Hypothalamus (tissue), 51 donors: ENCODE measurements at places on chromosomes 5 and 9.

DNA sequence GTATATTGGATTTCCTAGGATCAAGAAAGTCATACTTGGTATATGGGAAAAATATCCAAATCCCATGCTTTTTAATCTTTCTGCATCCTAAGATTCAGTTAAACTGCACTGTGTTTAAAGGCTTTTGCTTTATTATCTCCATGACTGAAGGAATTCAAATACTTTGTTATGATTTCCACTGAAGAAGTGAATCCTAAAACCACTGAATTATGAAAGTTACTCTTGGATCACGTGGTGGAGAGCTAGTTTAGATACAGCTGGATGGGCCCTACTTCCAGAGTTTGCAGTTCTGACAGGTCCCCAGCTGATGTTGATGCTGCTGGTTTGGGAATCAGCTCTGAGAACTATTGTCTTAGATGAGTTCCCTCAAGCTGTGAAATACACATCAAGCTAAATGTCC, 5.0 kb downstream of the DAB2 start:
- no peak for DNase-seq

GRCh38 chr5:27171761-27172261, 133.4 kb upstream of the CDH9 start:
- no peak for DNase-seq

DNA sequence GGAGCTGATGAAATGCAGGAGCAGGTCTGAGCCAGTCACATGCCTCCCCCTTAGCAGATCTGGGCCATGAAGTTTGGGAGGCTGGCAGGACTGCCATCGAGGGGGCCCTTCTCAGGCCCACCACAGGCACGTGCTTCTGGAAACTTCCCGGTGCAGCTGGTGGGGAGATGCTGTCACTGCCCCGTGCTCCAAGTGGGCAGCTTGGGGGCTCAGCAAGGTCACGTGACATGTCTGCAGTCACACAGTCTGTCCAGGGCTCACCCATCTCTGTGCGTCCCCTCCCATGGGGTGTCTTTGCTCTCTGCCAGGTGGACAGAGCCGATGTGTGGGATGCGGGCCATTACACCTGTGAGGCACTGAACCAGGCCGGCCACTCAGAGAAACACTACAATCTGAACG, 79.4 kb upstream of the ASS1 start:
- no peak for DNase-seq

DNA sequence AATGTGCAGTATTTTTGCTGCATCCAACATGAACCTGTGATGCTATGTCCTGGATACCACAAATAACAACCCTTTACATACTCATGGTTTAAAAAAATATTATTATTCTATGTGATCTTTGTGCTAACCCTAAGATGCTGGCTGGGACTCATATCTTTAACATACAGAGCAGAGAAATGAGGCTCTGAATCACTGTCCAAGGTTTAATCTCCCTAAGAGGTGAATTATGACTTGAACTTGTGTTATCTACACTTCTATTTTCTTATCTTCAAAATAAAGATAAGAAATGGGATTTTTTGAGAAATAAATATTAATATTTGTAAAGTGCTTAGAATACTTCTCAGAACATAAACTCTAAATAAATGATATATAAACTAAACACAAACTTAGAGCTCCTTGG, 68.8 kb upstream of the GRIA1 start:
- DNase-seq = no peak

- DNase-seq = no peak
Observed at GRCh38 chr9:77952635-77953328, 78.8 kb downstream of the GNAQ start.

DNA sequence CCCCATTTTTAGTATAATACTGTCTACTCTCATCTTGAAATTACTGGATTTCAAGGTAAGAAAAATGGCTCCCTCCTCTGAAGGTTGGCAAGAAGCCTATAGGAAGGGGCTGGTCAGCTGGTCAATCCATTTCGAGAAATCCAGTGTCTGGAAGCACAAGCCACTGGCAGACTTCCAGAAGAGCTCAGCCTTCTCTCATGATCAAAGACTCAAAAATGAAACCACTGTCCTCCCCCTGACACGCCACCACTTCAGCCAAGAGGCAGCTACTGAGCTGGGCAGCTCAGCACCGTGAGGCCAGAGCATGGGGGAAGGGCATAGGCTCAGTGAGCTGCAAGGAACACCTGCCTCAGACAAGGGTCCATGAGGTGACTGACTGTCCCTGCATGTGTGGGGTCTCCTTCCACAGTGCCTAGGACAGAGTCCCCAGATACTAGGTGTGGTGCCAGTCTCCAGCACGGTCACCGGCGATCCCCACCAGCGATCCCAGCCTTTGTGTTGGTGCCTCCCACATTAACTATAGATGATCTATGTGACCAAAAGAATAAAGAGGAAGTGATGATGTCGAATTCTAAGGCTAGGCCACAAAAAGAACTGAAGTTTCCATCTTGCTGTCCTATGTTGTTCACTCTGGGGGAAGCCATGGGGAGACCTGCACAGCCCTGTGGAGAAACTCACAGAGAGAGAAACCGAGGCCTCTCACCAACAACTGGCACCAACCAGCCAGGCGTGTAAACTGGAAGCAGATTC, 100.1 kb upstream of the LRRTM2 start:
- DNase-seq = no peak

- DNase-seq = no peak
Observed at GRCh38 chr5:8363138-8363537, 494.2 kb downstream of the MTRR start.

- no peak for DNase-seq
Observed at GRCh38 chr9:21964925-21965385, 29.2 kb downstream of the CDKN2A start.

- no peak for DNase-seq
Observed at GRCh38 chr5:168531191-168531590, 2.1 kb downstream of the FBLL1 start.
